Activated CD4-positive, alpha-beta T cell treated with anti-CD3 and anti-CD28 coated beads, Interleukin-2, Interleukin-4, amounts not matched to agents 100 ng/mL and 50 ng/mL, durations not matched to agents 16 hours and 8 hours (primary cell): ENCODE measurements at places on chromosomes 7 and 10.
A peak's percentile ranks its signal among the peaks of the same experiment; 100 is the strongest.

DNA sequence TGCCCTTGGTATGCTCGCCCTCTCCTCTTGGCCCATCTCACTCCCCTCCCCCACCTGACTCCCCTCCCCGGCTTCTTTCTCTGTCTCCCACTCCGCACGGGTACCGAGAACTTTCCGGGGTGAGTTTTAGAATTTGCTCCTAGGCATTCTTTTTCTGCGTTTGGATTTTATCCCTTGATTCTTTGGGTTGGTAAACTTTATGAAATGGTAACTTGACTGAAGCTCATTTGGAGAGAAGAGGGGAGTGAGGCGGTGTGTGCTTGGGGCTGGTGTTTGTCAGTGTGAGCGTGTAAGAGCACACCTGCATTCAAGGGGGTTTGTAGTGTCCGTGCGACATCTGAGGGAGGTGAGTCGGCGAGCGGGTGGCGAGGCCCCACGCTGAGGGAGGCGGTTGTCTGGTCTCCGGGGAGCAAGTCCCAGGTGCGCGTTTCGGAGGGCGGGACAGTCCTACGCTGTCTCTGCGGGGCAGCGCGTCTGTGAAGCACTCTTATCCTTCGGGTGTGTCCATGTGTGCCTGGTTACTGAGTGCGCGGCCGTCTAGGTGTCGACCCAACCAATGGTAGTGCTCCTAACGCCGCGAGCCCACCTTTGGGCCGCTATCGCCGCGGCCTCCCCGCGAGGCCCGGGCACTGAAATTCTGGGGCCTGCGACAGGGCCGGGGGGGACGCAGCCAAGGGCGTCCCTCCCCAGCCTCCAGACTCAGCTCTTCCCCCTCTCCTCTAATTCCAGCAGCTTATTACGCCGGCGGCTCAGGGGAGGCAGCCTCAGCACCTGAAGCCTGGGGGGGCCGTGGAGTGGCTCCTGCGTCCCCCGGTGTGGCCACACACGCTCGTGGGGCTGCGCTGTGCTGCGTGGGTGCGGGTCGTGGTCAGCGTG, 2.6 kb upstream of the ZNF503 start:
- DNase-seq = no peak

GRCh38 chr7:35991511-35992232, 161.4 kb upstream of the EEPD1 start:
- DNase-seq = no peak

GRCh38 chr7:55515569-55516279, 56.6 kb downstream of the VOPP1 start:
- DNase-seq = peak; percentile 66

DNA sequence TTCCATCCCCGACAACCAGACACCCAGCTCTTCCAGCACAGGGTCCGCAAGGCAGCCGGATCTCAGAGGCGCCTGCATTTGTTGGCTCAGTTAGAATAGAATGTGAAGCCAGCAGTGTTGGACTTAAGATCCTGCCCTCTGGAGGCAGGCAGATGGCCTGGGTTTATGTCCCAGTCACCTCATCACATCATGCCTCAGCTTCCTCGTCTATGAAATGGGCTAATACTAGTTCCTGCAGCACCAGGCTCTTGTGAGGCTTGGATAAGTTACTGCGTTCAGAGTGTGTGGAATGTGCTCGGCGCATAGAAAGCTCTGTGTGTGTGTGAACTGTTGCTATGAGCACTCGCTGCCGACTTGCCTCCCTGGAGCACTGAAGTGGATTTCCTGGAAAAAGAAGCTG, 202.5 kb upstream of the GPR26 start:
- DNase-seq = no peak

GRCh38 chr10:95536017-95536416, 25.2 kb downstream of the SORBS1 start:
- no peak for DNase-seq

GRCh38 chr7:76262683-76263402, 39.6 kb upstream of the HSPB1 start:
- DNase-seq = peak; percentile 30

DNA sequence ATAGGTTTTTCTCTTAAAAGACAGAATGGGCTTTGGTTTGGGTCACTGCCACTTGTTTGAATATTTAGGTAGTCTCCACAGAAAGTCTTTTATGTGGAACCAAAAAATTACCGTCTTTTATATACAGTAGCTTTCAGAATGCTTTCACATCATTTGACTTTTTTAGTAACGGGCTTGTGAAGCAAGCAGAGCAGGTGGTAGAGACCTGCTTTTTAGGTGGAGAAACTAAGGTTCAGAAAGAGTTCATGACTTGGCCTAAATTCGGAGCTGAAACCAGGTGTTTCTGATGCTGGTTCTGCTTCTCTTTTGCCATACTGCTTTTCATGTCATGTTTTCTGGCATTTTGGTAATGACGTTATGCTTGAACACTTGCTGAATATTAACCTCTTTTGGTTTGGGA, 36.3 kb downstream of the GARS1 start:
- DNase-seq = no peak

- no peak for DNase-seq
These were observed 59.6 kb downstream of the CARD11 start for GRCh38 chr7:2984091-2984490.

- DNase-seq = no peak
These were observed 147.6 kb downstream of the DIP2C start for GRCh38 chr10:541750-542371.

DNA sequence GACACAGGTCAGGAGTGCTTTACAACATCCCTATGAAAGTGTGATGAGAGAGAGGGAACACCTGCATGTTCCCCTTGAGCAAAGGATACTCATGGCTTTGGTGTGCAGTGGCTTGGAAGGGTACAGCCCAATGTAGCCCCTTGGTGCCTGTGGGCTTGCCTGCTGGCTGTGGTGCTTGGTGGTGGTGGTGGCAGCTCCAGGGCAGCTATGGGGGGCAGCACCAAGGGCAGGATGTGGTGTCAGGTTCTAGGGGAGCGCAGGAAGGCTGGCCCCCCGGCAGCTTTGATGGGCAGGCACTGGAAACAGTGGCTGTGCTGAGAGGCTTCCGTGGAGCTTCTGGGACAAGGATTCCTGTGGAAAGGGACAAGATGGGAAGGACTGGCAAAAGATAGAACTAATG, 464.0 kb upstream of the ZMIZ1 start:
- DNase-seq = no peak

- peak; percentile 8 for DNase-seq
These were observed 58.4 kb upstream of the PCGF5 start for GRCh38 chr10:91162050-91162494.

- DNase-seq = no peak
These were observed 109.6 kb upstream of the FAM20C start for GRCh38 chr7:82757-83155.

GRCh38 chr7:31466036-31466435, 47.9 kb upstream of the ITPRID1 start:
- no peak for DNase-seq

- peak; percentile 23 for DNase-seq
These were observed 644 bp downstream of the PPP1R35 start for GRCh38 chr7:100435401-100436304.

- no peak for DNase-seq
These were observed 122.2 kb downstream of the KMT2E start for GRCh38 chr7:105136221-105136620.

DNA sequence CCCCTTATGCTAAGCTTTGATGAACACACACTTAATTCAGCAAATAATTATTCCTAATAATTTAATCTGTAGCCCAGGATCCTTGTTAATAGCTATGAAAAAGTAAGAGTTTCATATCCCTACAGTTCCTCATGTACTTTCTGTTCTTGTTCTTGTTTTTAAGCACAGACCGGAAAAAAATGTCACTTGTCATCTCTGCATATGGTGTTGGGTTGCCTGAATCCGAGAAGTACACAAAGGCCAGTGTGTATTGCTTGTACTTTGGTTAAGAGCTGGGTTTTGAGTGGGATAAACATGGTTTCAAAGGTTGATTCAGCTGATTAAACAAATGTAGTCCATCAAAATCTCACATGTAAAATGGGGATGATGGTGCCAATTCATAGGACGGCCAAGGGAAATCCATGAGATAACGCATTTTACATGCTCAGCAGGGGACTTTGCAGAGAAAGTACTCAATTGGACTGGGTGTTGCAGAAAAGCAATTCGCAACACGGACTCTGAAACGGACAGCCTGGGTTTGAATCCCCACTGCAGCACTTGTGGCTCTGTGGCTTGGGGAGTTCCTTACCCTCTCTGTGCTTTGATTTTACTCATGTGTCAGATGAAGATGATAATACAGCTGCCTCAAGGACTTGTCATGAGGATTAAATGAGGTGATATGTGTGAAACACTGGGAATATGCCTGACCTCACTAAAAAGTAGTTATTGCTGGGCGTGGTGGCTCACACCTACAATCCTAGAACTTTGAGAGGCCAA, 71.7 kb downstream of the MAP3K8 start:
- no peak for DNase-seq

GRCh38 chr10:12650538-12651298, 301.4 kb downstream of the CAMK1D start:
- DNase-seq = no peak

DNA sequence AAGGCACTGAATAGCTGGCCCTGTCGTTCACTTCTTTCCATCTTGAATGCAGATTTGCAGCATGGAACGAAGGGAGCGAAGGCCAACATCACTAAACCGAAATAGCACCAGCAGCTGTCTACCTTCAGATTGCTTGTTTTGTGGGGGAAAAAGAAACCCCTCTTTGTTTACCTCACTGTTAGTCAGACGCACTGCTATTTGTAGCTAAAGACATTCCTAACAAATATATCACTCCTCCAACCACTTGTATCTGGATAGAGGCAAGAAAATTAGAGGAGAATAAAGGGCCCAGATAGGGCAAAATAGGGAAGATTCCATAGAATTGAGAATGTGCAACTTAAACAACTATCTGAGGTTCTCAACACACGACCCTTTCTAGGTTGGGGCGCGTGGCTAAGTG, 26.5 kb downstream of the ANK3 start:
- DNase-seq = no peak

- DNase-seq = no peak
These were observed 15.6 kb downstream of the CALCR start for GRCh38 chr7:93558705-93559614.

DNA sequence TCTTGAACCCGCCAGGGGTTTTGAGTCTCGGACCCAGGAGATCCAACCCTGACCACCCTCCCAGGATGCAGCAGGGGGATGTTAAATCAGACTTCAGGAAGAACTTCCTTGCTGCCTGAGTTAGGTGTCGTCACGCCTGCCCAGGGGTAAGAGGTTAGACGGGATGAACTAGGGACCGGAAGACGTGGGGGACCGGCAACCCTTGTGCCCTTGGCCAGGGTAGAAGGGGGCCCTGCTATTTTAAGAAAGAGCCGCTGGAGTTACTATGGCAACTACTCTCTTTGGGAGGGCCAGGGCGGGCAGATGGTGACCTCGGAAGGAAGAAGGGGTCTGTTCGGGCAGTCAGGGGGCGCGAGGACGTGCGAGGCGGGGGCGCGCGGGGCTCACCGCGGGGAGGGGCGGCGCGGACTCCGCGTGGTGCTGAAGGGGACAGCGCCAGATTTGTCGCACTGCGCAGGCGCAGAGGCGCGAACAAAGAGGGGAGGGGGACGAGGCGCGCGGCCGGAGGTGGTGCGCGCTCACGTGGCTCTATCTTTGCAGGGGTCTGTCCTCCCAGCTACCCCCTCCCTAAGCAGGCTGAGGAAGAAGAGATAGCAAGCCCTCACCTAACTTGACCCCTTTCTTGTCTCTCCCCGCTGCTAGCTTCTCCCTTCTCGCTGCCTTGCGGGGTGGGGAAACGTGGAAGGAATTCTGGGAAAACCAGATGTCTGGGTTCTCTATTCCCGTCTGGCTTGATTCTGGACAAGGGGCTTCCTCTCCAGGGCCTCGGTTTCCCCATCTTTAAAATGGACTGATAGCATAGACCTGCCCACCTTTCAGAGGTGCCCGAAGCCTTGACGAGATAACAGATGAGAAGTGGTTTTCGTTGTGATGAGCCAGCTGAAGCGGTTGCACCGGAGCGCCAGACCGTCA, 940 bp upstream of the PSD start:
- DNase-seq = peak; percentile 71

- no peak for DNase-seq
These were observed 28.2 kb downstream of the SEMA3C start for GRCh38 chr7:80890426-80891258.

GRCh38 chr7:106795084-106795876, 69.8 kb upstream of the PIK3CG start:
- no peak for DNase-seq

- no peak for DNase-seq
These were observed 25.6 kb downstream of the EBF3 start for GRCh38 chr10:129938460-129938859.

DNA sequence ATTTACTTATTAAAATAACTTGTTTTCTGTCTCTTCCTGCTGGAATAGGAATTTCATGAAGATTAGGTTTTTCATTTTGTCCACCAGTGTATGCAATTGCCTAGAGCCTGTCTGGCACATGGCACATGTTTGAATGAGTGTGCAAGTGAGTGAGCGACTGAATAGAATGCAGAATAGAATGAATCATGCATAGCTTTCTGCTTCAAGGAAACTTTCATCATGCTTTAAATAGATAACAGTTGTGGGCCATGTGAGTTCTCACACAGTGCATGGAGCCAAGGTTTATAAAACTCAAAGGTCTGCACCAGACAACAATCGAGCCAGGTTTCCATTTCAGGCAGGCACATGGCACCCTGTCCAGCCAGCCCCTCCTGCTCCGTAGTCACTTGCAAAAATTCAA, 74.2 kb upstream of the HECW1 start:
- no peak for DNase-seq
